ENCODE measurements at places on chromosomes 11 and 22.

DNA sequence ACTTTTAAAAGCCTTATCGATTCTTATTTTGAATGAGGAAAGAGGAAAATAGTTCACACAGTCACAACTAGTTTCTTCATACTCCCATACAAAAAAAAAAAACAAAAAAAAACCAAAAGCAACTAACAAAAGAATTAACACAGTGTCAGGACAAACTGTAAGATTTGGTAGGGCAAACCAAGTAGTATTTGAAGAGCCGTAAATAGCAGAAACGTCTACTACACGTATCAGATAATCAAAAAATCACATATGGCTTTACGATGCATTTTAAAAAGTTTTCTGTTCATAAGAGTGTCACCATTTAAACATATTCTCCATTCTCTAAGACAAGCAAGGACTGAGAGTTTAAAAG, 2.3 kb downstream of the PICALM start:
- no peak for DNase-seq

DNA sequence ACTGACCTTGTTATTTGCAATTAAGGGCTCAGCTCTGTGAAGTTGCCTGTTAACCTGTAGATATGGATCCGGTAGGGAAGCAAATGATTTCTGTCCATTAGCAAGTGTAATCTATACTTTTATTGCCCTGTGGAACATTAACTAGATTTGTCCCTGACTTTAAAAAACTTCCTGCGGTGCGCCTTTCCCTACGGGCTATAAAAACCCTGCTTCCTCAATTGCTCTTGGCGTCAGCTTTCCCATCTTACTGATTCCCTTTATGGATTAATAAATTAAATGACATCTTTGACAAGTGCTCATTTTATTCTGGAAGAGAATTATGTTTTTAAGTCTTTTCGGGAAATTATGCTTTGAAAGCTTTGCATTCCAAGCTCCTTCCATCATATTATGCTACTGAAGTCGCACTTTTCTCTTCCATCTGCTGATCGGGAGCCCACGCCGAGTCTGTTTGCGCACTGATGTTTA, 18.3 kb upstream of the CLMP start:
- DNase-seq: no peak

- DNase-seq: no peak
These were observed 2.1 kb upstream of the GNAZ start for GRCh38 chr22:23068096-23068831.

DNA sequence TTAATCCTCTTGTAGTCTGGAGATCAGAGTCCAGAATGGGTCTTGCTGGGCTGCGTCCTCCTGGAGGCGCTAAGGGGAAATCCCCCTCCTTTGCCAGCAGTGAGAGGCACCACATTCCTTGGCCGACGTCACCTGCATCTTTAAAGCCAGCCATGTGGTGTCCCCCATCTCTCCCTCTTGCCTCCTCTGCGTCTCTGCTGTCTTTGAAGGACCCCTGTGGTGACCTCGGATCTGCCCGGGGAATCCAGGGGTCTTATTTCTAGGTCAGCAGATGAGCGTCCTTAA, 27.2 kb upstream of the PARVB start:
- DNase-seq: no peak

DNA sequence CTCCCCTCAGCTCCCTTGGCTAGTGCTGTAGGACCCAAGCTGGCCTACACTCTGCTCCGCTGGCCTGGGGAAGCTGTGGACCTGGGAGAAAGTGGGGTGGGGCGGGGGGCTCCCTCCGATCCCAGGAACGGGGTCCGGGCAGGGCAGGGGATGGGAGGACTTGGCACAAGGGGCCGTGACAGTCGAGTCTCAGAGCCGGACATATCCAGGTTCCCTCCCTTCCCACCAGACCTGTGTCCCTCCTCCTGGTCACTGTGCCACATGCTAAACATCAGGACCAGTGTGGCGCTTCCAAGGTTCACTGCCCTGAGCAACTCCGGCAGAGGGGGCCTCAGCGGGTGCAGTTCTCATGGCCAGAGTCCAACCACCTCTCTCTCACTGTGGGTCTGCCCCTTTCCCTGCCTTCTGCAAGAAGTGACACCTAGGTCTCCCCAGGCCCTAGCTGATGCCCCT, 2.0 kb downstream of the DUSP8 start:
- no peak for DNase-seq

DNA sequence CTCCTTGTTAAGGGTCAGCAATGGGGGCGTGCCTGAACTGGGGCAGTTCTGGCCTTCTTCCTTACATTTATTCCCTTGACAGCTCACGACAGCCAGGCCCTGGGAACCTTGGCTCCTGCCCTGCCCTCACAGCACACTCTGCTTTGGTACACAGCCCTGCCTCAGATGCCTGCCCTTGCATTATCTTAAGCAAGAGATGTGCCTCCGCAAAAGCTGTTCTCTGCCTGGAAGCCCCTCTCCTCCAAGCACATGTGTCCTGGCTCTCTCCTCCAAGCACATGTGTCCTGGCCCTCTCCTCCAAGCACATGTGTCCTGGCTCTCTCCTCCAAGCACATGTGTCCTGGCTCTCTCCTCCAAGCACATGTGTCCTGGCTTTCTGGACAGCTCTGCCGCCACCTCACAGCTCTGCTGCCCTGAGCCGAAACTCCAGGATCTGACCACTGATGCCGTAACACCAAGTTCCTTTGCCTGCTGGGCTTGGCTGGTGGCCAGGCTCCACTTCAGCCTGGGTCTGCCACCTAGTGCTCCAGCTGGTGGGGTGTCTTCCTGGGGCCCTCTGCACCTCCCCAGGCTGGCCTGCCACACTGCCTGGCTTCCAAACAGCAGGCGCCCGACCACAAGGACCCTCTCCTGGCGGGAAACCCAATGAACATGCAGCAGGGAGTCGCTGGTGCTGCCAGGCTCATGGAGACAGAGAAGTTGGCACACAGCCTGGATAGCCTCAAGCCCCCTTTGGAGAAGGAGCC, 53.0 kb downstream of the SCUBE1 start:
- no peak for DNase-seq

GRCh38 chr11:121763526-121763925, 310.8 kb upstream of the SORL1-AS1 start:
- no peak for DNase-seq

GRCh38 chr22:31695423-31695822, 33.4 kb upstream of the PISD start:
- DNase-seq: no peak

DNA sequence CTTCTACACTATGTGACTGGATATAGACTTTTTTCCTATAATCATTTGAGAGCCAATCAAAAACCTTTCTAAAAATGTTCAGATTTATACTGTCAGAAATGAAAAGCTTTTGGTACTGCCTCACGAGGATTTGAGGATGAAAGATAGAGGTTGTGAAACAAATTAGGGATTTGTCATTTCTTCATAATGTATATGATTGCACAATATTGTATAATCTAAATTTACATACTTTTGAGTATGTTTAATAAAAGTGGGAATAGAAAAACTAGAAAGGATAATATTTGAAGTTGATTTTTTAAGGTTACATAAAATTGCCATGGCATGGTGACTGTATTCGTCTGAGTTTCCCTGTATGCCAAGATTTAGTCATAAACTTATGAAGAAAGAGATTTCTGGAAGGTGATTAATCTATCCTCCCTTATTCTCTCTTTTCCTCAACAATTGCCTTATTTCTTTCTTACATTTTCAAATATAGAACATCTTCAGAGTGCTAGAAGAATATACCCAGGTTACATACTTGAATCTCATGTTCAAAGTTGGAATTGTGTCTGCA, 56.2 kb downstream of the CASP12 start:
- DNase-seq: no peak

- DNase-seq: no peak
These were observed 151.7 kb downstream of the STK33 start for GRCh38 chr11:8442301-8442700.

GRCh38 chr11:76424891-76425290, 19.9 kb upstream of the EMSY start:
- no peak for DNase-seq

DNA sequence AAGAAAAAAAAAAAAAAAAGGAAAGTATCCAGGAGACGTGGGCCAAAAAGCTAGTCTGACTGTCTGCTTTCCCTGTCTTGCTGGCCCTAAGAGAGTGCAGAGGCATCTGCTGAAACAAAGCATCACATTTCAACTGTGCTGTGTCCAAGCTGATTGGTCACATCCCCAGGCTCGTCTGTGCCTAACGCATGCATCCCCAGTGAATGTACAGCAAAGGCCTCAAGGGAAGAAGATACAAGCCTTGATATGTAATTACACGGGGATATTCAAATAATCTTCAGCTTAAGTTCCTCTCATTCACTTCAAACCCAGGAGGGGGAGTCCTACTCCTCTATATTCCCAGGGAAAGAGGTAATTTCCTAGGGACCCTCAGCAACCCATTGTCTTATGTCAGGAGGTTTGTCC, 5.4 kb upstream of the SORL1 start:
- DNase-seq: no peak

DNA sequence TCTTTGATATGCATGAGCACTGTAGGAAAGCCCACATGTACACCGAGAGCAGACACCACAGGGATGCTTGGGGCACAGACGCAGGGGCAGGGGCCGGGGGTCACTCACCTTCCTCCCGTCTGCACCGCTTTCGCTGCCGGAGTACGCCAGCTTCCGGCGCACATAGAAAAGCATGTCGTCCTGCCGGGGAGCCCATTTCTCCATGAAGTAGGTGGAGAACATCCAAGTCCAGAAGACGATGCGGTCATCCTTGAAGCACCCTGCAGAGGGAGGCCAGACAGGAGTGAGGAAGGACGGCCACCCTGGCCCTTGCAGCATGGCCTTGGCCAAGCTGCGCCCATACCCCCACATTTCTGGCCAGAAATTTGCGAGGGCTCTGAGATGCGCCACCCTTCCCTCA, 28.8 kb downstream of the KIAA0930 start:
- DNase-seq: no peak

All from activated CD4-positive, alpha-beta T cell treated with anti-CD3 and anti-CD28 coated beads for 24 hours (primary cell).